ENCODE measurements at places on chromosomes 13 and 19. TPM values are rescaled to one million over a fixed set of nuclear protein-coding genes. Genes with fewer than 3 reads are reported as not detected.

Gene ZNF607
- total RNA-seq: 3.8 TPM

Gene RXFP2
- total RNA-seq: not detected

Gene ACP4
- not detected for total RNA-seq

Gene C19orf73
- total RNA-seq: 0.32 TPM

Gene IRS2
- 0.32 TPM for total RNA-seq

Gene ZNF540
- total RNA-seq: 0.15 TPM

Gene ICAM5
- under 0.01 TPM for total RNA-seq

Gene TPTE2
- not detected for total RNA-seq

Gene PLPPR3
- total RNA-seq: 0.97 TPM

Gene CGB3
- total RNA-seq: not detected

Gene CEACAM7
- not detected for total RNA-seq

Gene PPM1N
- total RNA-seq: 1.9 TPM

Gene ZNF420
- total RNA-seq: 5.5 TPM

Gene ZNF543
- total RNA-seq: 7.8 TPM

Gene SHANK1
- total RNA-seq: 0.97 TPM

Gene FAM83E
- 0.65 TPM for total RNA-seq

Gene ADGRE3
- total RNA-seq: not detected

Gene IL27RA
- total RNA-seq: 12.3 TPM

Gene KIRREL2
- total RNA-seq: 0.15 TPM

Gene ZNF568
- 5.5 TPM for total RNA-seq

Gene CCDC122
- 4.0 TPM for total RNA-seq

Gene NXNL1
- not detected for total RNA-seq

Gene FFAR3
- total RNA-seq: not detected

Gene FUT2
- not detected for total RNA-seq

Gene TPP2
- total RNA-seq: 55.6 TPM

Gene NDUFA11
- 211 TPM for total RNA-seq

Gene ZNF444
- 13.1 TPM for total RNA-seq

Gene U2AF1L4
- total RNA-seq: 3.9 TPM

Gene NAT14
- 18.2 TPM for total RNA-seq

Gene CLN5
- total RNA-seq: 25.7 TPM

Gene RFXAP
- total RNA-seq: 1.3 TPM

Gene TMIGD2
- total RNA-seq: not detected

Gene FXYD3
- total RNA-seq: not detected

Gene PSPC1
- 97.1 TPM for total RNA-seq

Gene FGF21
- not detected for total RNA-seq

Gene GPR12
- not detected for total RNA-seq

Gene SLC25A23
- total RNA-seq: 19.2 TPM

Gene URAD
- total RNA-seq: not detected

Gene ADAMTS10
- total RNA-seq: 1.4 TPM

Gene PSG11
- not detected for total RNA-seq

Gene ZNF155
- 8.4 TPM for total RNA-seq

Gene WTIP
- total RNA-seq: 34.4 TPM

Gene TMPRSS9
- not detected for total RNA-seq

Gene OR7A17
- total RNA-seq: not detected
